Activated B cell treated with CpG ODN at 0.5 μM for 24 hours (primary cell): ENCODE measurements at places on chromosomes 7 and 10.

GRCh38 chr10:49231086-49231820 lies 43.1 kb upstream of the TMEM273 start:
- no peak for DNase-seq

DNA sequence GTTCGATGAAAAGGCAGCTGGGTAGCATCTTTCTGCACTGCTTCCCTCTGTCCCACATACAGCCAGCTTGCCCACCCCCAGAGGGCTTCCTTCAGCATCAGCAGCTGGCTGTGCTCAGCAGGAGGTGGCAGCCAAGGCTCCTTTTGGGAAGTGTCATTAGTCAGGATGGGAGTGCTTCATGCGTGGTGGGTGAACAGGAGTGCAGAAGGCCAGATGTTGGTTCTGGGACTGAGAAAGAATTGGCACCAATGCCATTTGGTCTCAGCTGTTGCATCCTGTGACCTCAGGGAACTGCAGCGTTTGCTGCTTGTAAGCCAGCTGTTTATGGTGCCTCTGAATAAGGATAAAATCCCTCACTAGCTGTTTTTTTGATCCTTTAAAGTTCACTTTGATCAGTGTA lies 131.1 kb upstream of the SORCS3 start:
- no peak for DNase-seq

GRCh38 chr7:96187735-96188134 lies 134.2 kb downstream of the SLC25A13 start:
- DNase-seq = no peak

DNA sequence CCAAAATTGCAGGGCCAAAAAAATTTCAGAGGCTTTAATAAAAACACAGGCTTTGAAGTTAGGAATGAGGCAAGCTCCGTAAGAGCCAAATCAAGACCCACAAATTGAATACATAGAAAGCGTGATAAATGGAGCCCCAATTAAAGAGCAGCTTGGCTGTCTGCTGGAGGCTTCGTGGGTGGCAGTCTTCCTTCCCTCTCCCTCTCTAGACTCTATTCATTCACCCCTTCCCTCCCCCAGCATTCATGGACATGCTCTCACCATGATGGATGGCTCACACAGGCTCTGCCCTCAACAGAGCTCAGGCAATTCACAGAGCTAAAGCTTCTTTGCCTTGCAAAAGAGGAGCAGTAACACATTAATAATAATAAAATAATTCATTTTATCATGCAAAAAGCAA lies 214.1 kb downstream of the HERPUD2 start:
- DNase-seq = no peak

GRCh38 chr10:107159871-107160270 lies 4.6 kb downstream of the SORCS1 start:
- DNase-seq = no peak

DNA sequence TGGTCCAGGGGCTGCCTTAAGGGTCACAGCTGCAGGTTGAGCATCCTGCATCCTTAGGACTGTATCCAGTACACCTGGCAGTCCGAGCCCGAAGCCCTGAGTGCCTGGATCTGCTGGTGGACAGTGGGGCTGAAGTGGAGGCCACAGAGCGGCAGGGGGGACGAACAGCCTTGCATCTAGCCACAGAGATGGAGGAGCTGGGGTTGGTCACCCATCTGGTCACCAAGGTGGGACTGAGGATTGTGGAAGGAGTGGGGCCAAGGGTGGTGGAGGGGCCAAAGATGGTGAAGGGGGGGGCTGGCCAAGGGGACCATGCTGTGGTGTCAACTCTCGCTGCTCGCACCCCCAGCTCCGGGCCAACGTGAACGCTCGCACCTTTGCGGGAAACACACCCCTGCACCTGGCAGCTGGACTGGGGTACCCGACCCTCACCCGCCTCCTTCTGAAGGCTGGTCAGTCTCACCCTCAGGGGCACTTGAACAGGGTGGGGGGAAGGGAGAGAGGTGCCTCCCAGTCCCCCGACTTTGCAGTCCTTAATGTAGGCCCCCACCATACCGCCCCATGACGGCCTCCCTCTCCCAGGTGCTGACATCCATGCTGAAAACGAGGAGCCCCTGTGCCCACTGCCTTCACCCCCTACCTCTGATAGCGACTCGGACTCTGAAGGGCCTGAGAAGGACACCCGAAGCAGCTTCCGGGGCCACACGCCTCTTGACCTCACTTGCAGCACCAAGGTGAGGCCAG lies 5.3 kb downstream of the NFKB2 start:
- DNase-seq = no peak

DNA sequence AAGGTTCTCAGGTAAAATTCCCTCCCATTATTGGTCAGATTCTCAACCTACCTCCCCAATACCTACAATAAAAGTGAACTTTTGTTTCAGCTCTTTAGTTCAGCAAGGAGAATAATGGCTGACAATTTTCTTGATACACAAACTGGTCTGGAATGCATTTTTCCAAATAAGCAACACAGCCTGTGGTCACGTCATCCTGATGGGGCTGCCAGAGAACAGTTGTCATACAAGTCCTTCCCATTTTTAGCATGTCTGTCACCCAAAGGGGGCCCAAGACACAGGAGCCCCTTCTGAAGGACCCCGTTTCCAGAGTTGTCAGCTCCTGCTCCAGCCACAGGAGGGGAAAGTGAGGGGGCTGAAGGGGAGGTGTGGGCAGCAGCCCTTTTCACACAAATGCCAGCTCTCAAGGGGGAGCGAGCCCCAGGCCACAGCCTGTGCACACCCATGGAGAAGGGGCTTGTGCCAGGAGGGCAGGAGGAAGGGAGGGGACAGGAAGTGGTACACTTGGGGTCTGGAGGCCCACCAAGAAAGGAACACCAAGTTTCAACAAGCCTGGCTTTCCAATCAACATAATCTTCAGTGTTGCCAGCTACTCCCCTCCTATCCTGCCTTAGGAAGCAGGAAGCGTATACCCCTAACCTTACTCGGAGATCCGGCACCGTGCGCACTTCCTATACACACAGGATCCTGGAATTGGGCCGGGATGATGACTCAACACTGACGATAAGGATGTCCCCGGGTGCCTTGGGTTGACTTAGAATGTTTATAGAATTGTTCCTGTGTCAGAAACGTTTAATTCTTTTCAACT lies 43.4 kb upstream of the PDLIM1 start:
- DNase-seq = no peak

GRCh38 chr10:71920540-71921323 lies 43.5 kb upstream of the CHST3 start:
- DNase-seq = no peak

DNA sequence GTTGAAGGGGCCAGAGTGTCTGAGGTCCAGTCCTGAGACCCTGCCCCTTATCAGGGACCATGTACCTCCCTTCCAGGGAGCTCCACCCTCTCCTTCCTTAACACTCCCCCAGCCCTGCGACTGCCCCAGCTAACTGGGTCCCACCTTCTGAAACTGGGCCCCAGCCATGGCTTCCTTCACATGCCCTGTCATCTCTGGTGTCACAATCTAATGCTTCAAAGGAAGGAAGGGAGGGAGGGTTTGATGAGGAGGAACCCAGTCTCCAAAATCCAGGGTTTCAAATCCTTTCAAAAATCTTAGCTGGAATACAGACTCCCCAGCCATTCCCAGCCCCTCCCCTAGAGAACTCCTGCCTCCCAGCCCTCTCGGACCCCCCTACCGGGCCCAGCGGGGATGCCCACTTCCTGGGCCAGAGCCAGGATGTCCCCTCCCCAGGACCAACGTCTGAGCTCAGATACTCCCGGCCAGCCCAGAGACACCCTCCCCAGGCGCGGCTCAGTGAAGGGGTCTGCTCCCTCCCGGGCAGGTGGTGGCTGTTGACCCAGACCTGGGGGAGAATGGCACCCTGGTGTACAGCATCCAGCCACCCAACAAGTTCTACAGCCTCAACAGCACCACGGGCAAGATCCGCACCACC lies 18.0 kb downstream of the C10orf105 start:
- DNase-seq = no peak

GRCh38 chr10:80501913-80502521 lies 35.7 kb upstream of the SH2D4B start:
- DNase-seq = no peak

GRCh38 chr10:127939786-127940330 lies 33.0 kb downstream of the PTPRE start:
- DNase-seq = no peak

DNA sequence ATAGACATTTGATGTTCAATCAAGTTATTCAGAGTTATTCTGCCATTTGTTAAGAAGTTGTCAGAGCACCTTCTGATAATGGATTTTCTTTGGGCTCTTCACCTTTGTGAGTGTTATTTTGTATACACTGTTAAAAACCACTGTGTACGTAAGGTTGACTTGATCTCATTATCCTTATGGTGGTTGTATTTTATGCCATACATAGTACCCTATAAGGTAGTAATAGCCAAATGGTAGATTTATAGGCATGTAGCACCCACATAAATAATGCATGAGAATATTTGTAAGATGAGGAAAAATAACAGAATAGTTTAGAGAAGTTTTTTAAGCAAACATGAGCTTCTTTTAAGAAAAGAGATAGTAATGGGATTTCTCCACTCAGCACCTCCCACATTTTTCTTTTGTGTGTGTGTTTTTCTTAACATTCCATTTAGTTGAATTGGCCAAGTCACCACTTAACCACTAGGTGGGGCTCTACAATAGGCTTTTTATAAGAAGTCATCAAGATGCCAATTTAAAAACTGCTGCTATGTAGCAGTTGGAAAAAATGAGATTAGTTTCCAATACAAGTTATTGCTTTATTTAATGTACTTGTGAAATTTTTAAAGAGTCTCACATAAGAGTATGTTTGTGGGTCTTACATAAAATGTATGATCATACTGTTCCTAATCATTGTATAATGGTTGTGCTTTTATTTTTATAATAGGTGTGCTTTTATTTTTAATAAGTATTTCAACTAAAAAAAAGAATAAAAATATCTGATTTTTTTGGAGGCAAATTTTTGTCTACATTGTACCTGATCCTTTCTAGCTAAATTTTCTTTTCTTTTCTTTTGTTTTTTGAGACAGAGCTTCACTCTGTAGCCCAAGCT lies 41.1 kb upstream of the STMP1 start:
- DNase-seq = no peak

GRCh38 chr7:37332243-37333016 lies 116.2 kb downstream of the ELMO1 start:
- DNase-seq = no peak

GRCh38 chr7:157932498-157933218 lies 595.9 kb downstream of the DNAJB6 start:
- DNase-seq = no peak

DNA sequence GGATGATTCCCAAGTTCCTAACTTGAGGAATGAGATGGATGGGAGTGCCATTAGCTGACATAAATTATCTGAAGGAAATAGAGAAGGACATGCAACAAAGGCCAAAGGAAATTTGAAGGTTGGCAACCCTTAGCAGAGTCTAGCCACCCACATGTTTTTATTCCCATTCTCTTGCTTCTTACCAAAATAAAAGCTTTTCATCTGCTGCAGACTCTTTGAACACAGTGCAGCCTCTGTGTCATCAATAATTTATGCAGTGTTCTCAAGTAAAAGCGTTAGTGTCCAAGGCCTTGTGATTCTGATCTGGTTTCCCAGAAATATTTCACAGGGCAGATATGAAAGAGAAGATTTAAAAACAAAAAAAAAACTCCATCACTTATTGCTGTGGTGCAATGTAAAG lies 98.5 kb downstream of the ST7 start:
- no peak for DNase-seq

- no peak for DNase-seq
Observed at GRCh38 chr7:150412016-150412415, 32.9 kb downstream of the ZNF775 start.

GRCh38 chr10:123269017-123269552 lies 114.9 kb downstream of the BUB3 start:
- DNase-seq = no peak

DNA sequence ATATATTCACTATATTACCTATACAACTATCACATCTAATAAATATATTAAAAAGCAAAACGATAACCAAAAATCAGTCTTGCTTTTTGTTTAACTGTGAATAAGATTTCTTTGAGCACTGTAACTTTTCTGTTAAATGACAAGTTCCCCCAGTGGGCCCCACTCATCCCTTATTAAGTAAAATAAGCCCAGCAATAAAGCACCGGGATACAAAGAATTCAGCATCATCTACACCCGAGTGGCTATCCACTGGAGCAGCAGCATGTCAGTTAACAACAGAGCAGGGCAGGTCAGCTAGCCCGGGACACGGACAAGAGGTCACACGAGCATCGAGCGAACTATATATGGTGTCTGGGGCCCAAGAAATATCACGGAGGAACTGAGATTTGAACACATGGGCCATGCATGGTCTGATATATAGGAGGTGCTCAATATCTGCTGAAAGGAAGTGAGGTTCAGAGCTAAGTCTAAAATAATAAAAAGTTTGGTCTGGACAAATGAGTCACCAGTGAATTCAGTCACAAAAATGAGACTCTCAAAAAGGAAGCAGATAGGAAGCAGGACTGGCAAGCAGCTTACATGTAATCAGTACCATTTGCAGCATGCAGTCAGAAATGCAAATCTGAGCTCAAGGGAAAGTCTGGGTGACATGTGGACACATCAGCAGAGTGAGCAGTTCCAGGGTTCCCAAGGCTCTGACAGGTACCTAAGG lies 4.1 kb downstream of the ERCC6 start:
- DNase-seq = no peak

- DNase-seq = no peak
Observed at GRCh38 chr7:36395171-36395894, 5.7 kb downstream of the ANLN start.

- DNase-seq = peak; percentile 51
Observed at GRCh38 chr10:86400705-86401587, 34.4 kb upstream of the GRID1 start.

- no peak for DNase-seq
Observed at GRCh38 chr10:85598646-85599045, 767.9 kb downstream of the GRID1 start.

DNA sequence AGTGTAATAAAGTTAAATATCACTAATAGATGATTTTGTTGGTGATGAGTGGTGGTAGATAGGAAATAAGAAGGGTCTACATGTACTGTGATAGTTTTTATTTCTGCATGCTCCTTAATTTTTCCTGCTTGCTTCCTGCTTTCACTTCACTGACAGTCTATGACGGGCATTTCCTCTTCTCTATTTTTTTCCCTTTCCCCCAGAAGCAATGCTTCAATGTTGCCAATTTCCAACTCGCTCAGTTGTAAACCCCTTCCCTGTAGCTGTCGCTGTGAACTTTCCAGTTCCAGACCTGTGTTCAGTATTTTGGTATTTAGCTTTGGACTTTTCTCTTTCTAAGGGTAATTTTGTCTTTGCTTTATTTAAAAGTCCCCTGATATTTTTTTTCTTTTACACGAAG lies 123.5 kb upstream of the AGR3 start:
- no peak for DNase-seq

DNA sequence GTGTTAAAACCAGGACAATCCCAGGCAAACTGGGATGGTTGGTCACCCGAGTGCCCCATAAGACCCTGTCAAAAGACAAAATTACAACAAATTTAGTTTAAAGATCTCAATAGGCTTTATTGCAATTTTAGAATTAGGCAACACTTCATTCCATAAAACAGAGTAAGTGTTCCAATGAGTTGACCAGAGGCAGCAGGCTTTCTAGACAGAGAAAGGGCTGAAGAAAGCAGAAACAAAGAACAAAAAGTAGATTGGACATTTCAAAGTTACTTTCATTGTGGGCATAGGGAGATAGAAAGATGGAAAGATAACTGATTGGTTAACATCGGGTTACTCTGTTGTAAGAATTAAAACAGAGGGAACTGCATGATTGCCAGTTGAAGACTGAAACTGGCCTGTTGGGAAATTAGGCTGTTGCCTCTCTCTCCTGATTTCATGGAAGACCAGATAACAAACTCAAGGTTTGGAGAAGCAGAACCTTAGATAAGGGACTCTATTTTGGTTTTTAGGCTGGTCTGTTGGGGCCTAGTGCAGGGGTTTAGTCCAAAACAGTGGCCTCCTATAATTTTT lies 36.3 kb downstream of the ENTPD1 start:
- DNase-seq = no peak

- DNase-seq = no peak
Observed at GRCh38 chr10:66999762-67000545, 74.1 kb downstream of the LRRTM3 start.
